ENCODE measurements at places on chromosomes 12 and 14.

GRCh38 chr12:70379846-70380245, 13.8 kb downstream of the KCNMB4 start:
- H3K27me3 ChIP-seq: no peaks in the 10 kb centered on the region
- no peak overlapping the region for H3K4me3 ChIP-seq
- no peak for DNase-seq
- H3K27ac ChIP-seq: no peak overlapping the region
- peaks cover 6% of the 10 kb centered on the region for H3K4me1 ChIP-seq
- no peaks in the 10 kb centered on the region for H3K36me3 ChIP-seq

- H3K27me3 ChIP-seq: no peaks in the 10 kb centered on the region
- no peak overlapping the region for H3K4me3 ChIP-seq
- no peak for DNase-seq
- H3K36me3 ChIP-seq: no peaks in the 10 kb centered on the region
- peak overlapping the region; percentile 2 for H3K27ac ChIP-seq
- H3K4me1 ChIP-seq: peaks cover 24% of the 10 kb centered on the region
These were observed 1081.5 kb downstream of the VRK1 start for GRCh38 chr14:97878727-97879126.

- no peaks in the 10 kb centered on the region for H3K27me3 ChIP-seq
- no peak overlapping the region for H3K4me3 ChIP-seq
- H3K27ac ChIP-seq: no peak overlapping the region
- no peak for DNase-seq
These were observed 519.9 kb downstream of the C12orf50 start for GRCh38 chr12:87509237-87509820.

- DNase-seq: no peak
- H3K4me3 ChIP-seq: no peak overlapping the region
- H3K36me3 ChIP-seq: no peaks in the 10 kb centered on the region
- H3K4me1 ChIP-seq: peaks cover 6% of the 10 kb centered on the region
These were observed 83.5 kb downstream of the SAMD4A start for GRCh38 chr14:54650331-54650958.

DNA sequence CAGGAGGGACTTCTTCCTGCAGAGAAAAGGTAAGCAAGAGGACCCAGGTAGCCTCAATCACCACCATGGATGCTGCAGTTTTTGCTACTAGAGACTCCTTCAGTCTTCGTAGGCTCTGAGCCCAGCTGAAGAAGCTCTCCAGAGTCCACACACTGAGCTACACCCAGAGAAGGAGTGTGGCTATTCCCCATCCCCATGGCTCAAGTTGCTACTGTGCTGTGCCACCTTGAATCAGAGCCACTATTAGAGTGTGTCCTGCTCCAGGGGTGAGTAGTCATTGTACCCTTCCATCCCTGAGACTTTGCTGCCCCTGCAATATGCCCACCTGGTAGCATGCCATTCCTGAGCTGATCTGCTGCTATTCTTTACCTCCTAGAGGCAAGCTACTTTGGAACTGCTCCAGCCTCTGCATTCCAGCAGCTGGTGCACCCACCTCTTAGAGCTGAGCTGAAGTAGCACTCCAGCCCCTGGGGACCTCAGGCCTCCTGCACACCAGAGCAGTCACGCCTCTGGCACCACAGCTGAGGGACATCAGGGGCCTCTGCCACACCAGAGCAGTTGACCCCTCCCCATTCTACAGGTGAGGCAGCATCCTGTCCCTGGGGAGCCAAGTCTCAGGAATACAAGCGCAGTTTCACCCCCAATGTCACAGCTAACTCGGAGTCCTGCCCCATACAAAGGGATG, 213.0 kb downstream of the TRHDE start:
- H3K4me1 ChIP-seq: no peaks in the 10 kb centered on the region
- no peaks in the 10 kb centered on the region for H3K36me3 ChIP-seq
- H3K27ac ChIP-seq: no peak overlapping the region
- DNase-seq: no peak
- H3K4me3 ChIP-seq: no peak overlapping the region
- H3K27me3 ChIP-seq: no peaks in the 10 kb centered on the region

GRCh38 chr14:87491816-87492215, 501.2 kb downstream of the GALC start:
- no peaks in the 10 kb centered on the region for H3K27me3 ChIP-seq

DNA sequence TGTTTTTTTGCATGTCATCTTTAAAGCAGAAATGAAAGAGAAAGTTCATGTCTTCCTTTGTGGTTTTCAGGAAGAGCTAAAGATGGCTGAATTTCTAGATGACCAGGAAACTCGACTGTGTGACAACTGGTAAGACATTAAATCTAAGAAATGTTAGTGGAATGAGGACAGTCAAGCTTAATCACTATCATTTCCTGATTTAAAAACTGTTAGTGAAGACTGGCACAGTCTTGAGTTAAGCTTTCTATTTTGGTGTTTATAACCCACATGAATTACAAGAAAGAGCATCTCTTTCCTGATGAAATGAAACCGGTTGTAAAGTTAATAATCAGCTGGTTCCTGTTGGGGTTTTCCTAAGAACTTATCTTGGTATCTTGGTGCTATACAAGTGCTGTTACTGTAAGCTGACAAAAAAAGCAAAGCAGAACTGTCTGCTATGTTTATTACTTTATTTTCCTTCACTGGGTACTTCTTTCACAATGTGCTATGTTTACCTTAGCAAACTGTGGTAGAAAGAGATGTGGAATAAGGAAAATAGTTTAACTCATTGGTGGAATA, 5.2 kb downstream of the TRAFD1 start:
- peak overlapping the region; percentile 70 for H3K4me3 ChIP-seq
- H3K36me3 ChIP-seq: peaks cover 40% of the 10 kb centered on the region
- peaks cover 56% of the 10 kb centered on the region for H3K4me1 ChIP-seq
- H3K27me3 ChIP-seq: no peaks in the 10 kb centered on the region
- peak overlapping the region; percentile 89 for H3K27ac ChIP-seq

DNA sequence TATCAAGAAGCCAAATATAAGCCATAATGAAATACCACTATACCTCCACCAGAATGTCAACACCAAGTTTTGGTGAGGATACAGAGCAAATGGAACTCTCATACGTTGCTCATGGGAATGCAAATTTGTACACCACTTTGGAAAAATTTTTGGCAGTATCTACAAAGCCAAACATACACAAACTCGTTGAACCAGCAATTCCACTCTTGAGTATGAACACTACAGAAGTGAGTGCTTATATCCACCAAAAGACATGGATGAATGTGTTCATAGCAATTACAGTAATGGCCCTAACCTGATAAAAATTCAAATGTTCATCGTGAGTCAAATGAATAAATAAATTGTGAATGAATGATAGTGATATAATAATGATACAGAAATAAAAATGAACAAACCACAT, 24.8 kb downstream of the C12orf71 start:
- peaks cover 5% of the 10 kb centered on the region for H3K36me3 ChIP-seq
- H3K4me3 ChIP-seq: no peak overlapping the region
- no peak for DNase-seq
- H3K4me1 ChIP-seq: no peaks in the 10 kb centered on the region
- no peak overlapping the region for H3K27ac ChIP-seq

- peaks cover 14% of the 10 kb centered on the region for H3K4me1 ChIP-seq
- no peak for DNase-seq
- no peaks in the 10 kb centered on the region for H3K27me3 ChIP-seq
- H3K36me3 ChIP-seq: no peaks in the 10 kb centered on the region
These were observed 41.3 kb upstream of the LMNTD1 start for GRCh38 chr12:25594376-25594775.

DNA sequence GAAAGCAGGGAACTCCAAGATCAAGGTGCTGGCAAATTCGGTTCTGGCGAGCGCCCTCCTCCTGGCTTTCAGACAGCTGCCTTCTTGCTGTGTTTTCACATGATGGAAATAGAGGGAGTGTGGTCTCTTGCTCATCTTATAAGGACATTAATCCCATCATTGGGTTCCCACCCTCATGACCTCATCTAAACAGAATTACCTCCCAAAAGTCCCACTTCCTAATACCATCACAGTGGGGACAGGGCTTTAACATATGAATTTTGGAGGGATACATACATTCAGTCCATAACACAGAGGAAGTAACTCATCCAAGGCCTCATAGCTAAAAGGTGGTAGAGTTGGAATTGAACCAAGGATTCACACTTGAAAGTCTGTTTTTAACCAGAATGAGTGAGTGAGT, 28.6 kb downstream of the DYRK2 start:
- no peak overlapping the region for H3K4me3 ChIP-seq
- peaks cover 5% of the 10 kb centered on the region for H3K4me1 ChIP-seq
- no peaks in the 10 kb centered on the region for H3K27me3 ChIP-seq

DNA sequence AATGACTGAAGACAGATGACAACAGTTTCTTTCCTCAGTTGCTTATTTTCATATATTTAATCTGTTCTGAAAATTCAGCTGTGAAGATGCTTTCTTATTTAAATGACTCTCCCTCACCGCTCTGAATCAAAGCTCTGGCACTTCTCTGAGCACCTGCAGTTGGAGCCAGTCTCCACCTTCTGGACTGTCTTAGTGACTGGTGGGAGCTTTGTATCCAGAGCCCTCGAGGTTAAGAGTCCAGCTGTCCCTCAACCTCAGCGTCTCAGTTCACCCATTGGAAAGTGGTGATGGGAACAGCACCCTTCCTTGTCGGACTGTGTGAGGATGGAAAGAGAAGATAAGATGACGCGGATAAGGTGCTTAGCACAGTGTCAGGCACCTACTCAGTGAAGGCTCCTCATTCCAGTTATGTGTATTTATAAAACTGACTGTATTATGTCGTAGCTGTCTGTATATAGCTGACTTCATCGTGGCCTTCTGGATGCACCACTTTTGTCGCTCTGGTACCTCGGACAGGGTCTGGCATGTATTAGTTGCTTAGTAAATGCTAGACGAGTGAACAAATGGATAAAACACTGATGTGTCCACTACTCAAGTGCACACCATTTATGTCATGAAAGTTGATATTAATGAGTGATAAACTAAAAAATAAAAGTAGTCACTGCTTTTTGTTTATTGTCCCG, 34.5 kb downstream of the ELK3 start:
- H3K4me1 ChIP-seq: peaks cover 31% of the 10 kb centered on the region
- no peak overlapping the region for H3K4me3 ChIP-seq
- peaks cover 46% of the 10 kb centered on the region for H3K36me3 ChIP-seq
- H3K27ac ChIP-seq: no peak overlapping the region
- DNase-seq: no peak

DNA sequence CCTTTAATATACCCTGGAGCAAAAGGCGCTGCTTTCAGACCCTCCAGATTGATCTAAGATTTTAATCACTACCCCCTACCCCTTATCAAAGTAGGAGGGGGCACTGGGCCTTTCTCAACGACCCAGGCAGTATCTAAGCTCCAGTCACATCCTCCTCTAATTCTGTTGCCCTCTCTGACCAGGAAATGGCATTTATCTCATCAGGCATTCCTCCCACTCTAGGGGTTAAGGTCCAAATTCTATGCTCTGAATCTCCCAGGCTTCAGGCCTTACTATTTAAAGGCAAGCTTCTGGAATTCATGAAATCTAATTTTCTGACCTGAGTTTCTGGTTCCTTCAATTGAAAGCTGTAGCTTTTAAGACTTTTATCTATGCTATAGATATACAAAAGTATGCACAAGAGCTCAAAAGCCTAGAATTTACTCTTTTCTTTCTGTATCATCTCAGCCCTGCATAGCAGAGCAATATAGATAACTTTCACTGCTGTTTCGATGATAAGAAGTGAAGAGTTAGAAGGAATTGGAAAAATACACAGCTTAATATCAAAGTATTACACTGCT, 622.9 kb downstream of the RPS29 start:
- no peaks in the 10 kb centered on the region for H3K36me3 ChIP-seq
- DNase-seq: no peak
- no peak overlapping the region for H3K27ac ChIP-seq
- no peaks in the 10 kb centered on the region for H3K27me3 ChIP-seq
- H3K4me3 ChIP-seq: no peak overlapping the region

Measured in activated CD4-positive, alpha-beta memory T cell treated with anti-CD3 and anti-CD28 coated beads, Interleukin-2, amount 10 ng/mL, durations not matched to agents 7 days and 5 days (primary cell).